RCC 7860 (cell line): ENCODE measurements at places on chromosomes 1 and 21.

GRCh38 chr1:188551176-188551575 is 1722.4 kb downstream of the PLA2G4A start:
- DNase-seq: no peak

DNA sequence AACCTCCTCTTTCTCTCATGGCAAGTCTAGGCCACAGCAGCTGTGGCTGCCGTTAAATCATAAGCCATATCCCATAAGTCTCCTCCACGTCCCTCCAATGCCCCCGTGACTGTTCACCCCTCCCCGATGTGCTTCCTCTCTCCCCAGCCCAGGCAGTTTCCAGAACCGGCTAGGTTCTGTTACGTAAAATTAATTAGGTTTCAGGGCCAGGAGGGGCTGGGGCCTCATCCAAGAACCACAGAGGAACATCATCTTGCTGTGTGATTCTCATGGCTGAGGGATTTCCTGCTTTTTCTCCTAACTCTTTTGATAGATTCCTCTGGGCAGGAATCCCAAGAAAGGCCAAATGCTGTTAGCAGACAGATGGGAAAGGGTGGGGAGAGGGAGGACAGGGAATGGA is 141.8 kb upstream of the AJAP1 start:
- DNase-seq: no peak

- DNase-seq: no peak
Measured at GRCh38 chr1:21381354-21381753, 58.6 kb upstream of the NBPF3 start.

GRCh38 chr1:119675349-119676345 is 27.6 kb upstream of the ZNF697 start:
- DNase-seq: peak; percentile 58

GRCh38 chr1:32876341-32877210 is 5.9 kb upstream of the FNDC5 start:
- DNase-seq: peak; percentile 52

DNA sequence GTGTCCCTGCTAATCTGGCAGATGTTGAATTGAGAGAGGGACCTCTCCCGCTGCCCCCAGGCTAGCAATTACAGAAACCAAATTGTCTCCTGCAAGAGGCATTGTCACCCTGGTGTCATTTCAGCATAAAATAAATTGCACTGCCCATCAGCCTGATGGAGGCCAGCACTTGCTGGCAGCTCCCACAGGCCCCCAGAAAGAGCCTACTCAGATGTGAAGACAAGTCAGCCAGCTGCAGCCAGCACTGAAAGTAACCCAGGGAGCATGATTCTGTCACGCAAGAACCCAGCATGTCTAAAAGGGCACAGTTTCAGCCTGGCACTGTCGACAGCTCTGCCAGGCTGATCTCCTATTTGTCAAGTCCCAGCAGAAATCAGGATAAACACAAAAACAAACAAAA is 110.3 kb upstream of the CTTNBP2NL start:
- no peak for DNase-seq

DNA sequence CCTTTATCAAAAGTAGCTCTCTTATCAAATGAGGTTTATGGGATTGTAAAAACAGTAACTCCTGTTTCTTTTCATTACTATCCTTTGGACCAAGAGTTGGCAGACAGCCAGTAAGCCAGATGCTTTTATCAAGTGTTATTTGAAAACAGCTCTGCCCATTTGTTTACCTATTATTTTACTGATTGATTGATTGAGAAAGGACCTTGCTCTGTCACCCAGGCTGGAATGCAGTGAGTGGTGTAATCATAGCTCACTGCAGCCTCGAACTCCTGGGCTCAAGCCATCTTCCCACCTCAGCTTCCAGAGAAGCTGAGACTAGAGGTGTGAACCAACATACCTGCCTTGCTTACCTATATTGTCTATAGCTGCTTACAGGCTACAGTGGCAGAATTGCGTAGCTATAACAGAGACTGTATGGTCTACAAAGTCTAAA is 3.6 kb downstream of the PRKAB2 start:
- DNase-seq: no peak

DNA sequence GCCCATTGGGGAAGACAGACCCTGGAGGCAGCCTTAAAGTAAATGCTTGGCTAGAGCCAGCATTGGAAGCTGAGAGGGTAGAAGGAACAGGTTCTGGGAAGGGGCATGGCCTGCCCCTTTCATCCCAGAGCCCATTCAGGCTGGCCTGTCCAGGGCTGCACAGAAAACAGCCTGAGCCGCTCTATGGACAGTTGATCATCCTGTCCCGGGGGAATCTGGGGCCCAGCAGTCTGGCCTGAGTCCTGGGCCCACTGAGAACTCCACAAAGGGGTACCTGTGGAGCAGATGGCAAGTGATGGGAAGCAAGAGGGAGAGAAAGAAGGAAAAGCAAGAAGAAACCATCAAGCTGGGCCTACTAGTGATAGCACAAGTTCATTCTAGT is 13.2 kb downstream of the TMEM81 start:
- DNase-seq: no peak

DNA sequence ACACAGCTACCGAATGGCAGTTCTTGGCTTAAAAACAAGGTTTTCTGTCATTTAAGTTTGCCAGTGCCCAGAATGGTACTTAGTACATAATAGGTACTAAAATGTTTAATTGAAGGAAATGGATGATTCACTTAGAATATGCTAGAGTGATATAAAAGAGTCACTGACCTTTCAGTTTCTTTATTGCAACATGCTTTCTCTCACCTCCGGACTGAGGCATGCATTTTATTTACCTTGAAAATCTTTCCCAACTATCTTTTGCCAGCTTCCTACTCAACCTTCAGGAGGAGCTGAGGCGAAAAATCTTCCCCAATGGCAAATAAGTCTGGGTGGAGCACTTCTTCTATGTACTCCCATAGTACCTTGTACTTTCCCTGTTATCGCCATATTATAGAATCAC is 244.9 kb downstream of the ZNF648 start:
- DNase-seq: no peak

DNA sequence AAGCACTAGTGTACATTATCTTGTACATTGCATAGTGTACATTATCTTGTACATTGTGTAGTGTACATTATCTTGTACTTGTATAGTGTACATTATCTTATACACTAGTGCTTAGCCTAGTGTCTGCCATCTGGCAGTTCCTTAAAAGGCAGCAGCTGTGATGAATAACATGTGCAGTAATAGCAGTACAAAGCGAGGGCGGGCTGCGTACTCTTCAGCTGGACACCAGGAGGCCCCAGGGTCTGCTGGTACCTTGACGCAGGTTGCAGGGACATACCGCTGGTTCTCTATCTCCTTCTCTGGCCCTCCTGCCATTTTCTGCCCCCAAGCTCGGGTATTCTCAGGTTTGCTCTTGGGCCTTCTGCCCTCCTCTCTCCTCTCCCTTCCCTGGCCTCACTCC is 149.6 kb downstream of the SEC16B start:
- DNase-seq: no peak

GRCh38 chr1:33060579-33061083 is 20.3 kb upstream of the AZIN2 start:
- no peak for DNase-seq

GRCh38 chr1:41383094-41383852 is 22.0 kb downstream of the FOXO6 start:
- DNase-seq: peak; percentile 10
